ENCODE measurements at places on chromosomes 7 and 10. TPM values are rescaled to one million over a fixed set of nuclear protein-coding genes. Genes with fewer than 3 reads are reported as not detected.

RBM33 gene
- polyA plus RNA-seq, result 42.8 TPM

ANXA7 gene
- 63.5 TPM for polyA plus RNA-seq

PRTFDC1 gene
- 34.3 TPM for polyA plus RNA-seq

CFAP58 gene
- 0.27 TPM for polyA plus RNA-seq

PRR15 gene
- 70.8 TPM for polyA plus RNA-seq

NPC1L1 gene
- 63.9 TPM for polyA plus RNA-seq

GRM3 gene
- polyA plus RNA-seq, result 0.16 TPM

GNAT3 gene
- 0.57 TPM for polyA plus RNA-seq

GFRA1 gene
- 17.4 TPM for polyA plus RNA-seq

EZH2 gene
- polyA plus RNA-seq, result 20.1 TPM

UNCX gene
- polyA plus RNA-seq, result not detected

GPR15LG gene
- 1.4 TPM for polyA plus RNA-seq

TRIL gene
- 6.3 TPM for polyA plus RNA-seq

FAM171A1 gene
- polyA plus RNA-seq, result 25.4 TPM

TLX1 gene
- 0.57 TPM for polyA plus RNA-seq

CHAT gene
- polyA plus RNA-seq, result 0.96 TPM

ACSM6 gene
- 0.06 TPM for polyA plus RNA-seq

HMX2 gene
- polyA plus RNA-seq, result 1.1 TPM

ENTPD1 gene
- polyA plus RNA-seq, result 21.3 TPM

Measured in large intestine (tissue), 12 donors.